Epithelial cell of alveolus of lung (primary cell): ENCODE measurements at places on chromosomes 7 and 10. TPM values are rescaled to one million over a fixed set of nuclear protein-coding genes. Genes with fewer than 3 reads are reported as not detected.

FAM25A gene
- total RNA-seq, result not detected in 2 replicates

PTPRE gene
- 0.72 and 7.8 TPM in 2 replicates for total RNA-seq

MAGI2 gene
- 1.6 and 3.7 TPM in 2 replicates for total RNA-seq

ACSM6 gene
- not detected in 2 replicates for total RNA-seq
